ENCODE measurements at places on chromosomes 16 and 17. TPM values are rescaled to one million over a fixed set of nuclear protein-coding genes. Genes with fewer than 3 reads are reported as not detected.

Gene UTS2R
- total RNA-seq = not detected

Gene TBC1D3
- total RNA-seq = not detected

Gene GINS2
- total RNA-seq = 53.5 TPM

Gene USP43
- total RNA-seq = 0.18 TPM

Gene SOX15
- 0.29 TPM for total RNA-seq

Gene ADCY7
- total RNA-seq = 214 TPM

Gene ZBTB4
- total RNA-seq = 29.8 TPM

Gene CCDC200
- not detected for total RNA-seq

Gene PLD2
- 11.6 TPM for total RNA-seq

Gene ARHGDIG
- not detected for total RNA-seq

Gene MYLK3
- total RNA-seq = not detected

Gene KRTAP1-1
- not detected for total RNA-seq

Gene HOXB1
- not detected for total RNA-seq

Gene PDE6G
- 80.3 TPM for total RNA-seq

Gene CD19
- total RNA-seq = 0.68 TPM

Gene SEPTIN12
- total RNA-seq = not detected

Gene XAF1
- total RNA-seq = 298 TPM

Gene SCPEP1
- total RNA-seq = 13.4 TPM

Gene ZNF771
- 3.9 TPM for total RNA-seq

Gene ST6GALNAC2
- total RNA-seq = not detected

Gene BAIAP3
- total RNA-seq = 0.63 TPM

Gene PTX4
- not detected for total RNA-seq

Gene TUBB3
- 1.3 TPM for total RNA-seq

Gene CSH1
- total RNA-seq = not detected

Gene SHCBP1
- 54.7 TPM for total RNA-seq

Gene CCL16
- not detected for total RNA-seq

Gene CLUH
- 59.0 TPM for total RNA-seq

Gene TNK1
- 2.6 TPM for total RNA-seq

Gene HOXB13
- not detected for total RNA-seq

Gene PITPNM3
- 0.68 TPM for total RNA-seq

Gene ASPHD1
- not detected for total RNA-seq

Gene ITGA3
- 7.9 TPM for total RNA-seq

Gene KRTAP3-2
- total RNA-seq = not detected

Gene OTOA
- not detected for total RNA-seq

Gene KRT33A
- total RNA-seq = not detected

Gene SLC52A1
- total RNA-seq = 0.94 TPM

Gene DUS2
- 25.2 TPM for total RNA-seq
